ENCODE measurements at places on chromosomes 5 and 9.

DNA sequence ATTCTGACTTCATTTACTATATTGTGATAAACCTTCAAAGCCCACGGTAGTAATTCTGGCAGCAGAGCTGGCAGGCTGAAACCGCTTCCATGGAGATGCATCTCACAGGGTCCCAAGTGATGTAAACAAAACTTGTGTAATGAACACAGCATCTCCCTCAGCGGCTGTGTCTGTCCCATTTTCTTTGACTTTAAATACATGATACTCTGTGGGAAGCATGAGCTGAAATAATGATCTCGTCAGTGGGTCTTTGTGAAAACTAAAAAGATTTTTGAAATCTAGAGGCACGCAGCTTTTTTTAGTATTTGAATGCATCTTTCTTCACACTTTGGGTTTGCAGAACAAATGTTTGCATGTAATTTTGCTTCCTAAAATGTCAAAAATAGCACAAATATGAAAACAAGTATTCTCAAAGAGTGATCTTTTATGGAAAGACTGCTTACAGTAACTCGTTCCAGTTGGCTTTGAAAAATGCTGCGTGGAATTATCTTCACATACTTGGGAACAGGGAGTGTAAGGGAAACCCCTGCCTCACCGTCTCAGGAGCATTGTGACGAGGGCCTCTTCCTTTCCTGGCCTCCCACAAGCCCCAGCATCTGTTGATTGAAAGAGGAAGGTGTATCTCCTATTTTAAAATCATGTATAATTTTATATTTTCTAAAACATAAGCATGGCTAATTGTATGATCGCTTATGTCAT, 18.1 kb upstream of the LPCAT1 start:
- DNase-seq = peak; percentile 30

- DNase-seq = no peak
Measured at GRCh38 chr9:96270236-96270744, 31.7 kb downstream of the HSD17B3 start.

DNA sequence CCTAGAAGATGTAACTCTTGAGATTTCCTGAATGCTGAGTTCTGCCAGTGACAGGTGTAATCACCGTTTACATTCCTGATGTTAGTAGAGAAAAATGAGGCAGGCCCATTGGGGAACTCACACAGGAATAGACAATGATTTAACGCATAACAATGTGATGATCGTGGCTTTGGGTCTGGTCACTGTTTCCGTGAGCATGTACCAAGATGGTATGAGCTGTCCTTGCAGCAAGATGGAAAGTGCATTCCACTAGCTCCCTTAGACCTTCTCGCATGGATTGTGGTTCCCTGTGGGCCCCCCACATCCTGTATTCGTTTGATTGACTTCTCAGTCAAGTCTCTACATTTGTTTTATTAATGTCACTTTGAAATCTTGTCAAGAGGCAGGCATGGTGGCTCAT, 124.0 kb upstream of the DAP start:
- no peak for DNase-seq

DNA sequence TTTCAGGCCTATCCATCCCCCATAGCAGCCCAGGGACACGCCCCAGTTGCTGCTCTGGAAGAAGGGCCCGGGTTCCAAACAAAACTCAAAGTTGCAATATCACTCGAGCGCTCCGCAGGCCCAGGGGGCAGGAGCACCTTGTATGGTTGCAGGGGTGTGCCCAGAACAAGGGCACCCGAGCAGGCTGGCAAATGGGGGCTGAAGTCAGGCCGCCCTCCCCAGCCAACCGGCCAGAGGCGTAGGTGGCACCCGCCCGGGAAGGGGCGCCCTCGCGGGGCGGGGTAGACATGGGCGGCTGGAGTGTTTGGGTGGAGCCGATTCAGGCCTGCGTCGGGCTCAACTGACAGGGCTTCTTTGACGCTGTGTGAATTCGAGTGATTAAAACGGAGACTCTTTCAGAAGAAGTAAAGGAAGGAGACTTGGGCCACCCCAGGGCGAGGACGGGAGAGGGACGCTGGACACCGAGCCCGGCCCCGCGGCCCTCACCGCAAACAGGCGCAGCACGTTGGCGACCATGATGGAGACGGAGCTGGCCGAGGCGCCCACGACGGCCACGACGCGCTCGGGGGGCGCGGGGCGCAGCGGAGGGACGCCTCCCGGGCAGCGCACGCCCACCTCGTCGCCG, 1.1 kb downstream of the GRM6 start:
- DNase-seq = no peak

DNA sequence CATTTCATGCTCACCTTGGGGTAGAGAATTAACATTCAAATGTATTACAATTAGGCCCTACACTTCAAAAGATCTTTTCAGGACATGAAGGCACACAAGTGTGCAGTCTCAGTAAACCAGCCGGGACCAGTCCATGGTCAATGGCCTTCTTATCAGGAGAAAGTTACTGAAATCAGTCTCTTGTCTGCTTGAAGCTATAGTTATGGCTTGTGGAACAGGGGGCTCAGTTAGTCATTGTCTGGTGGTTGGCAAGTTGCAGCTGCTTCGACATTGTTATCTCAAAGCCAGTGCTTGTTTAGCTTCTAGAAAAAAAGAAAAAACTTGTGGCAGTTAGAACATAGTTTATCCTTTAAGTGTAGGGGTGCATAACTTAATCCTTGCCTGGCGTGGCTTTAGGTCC, 213.1 kb upstream of the ACO1 start:
- DNase-seq = no peak

- no peak for DNase-seq
Measured at GRCh38 chr5:54736003-54736797, 218.6 kb downstream of the SNX18 start.

DNA sequence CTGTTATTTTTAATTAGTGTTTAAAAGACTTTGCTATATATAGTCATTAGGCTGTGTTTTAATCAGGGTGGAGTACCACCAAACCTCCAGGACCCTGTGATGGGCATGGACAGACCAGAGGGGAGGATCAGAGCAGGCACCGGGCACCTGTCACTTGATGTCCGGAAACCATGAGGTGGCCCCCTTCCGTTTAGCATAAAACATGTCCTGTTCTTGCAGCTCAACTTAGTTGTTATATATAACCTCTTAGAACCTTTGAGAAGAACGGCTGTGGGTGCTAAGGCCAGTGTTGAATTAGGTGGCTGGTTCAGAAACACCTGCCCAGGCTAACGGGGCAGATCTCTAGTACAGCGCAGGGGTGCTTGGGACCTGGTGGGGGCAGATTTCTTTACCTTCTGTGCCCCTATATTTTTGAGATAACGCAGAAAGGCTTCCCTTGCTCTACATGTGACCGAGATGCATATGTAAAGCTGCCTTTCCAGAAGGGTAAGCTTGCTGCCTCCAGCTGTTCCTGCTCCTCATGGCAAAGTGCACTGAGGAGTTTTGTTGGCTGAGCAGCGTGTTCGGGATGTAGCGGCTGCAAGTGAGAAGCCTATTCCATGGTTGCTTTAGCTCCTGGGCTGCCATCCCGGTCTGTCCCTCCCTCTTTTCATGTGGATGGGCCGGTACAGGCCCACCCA, 255.5 kb downstream of the FANCC start:
- DNase-seq = no peak

DNA sequence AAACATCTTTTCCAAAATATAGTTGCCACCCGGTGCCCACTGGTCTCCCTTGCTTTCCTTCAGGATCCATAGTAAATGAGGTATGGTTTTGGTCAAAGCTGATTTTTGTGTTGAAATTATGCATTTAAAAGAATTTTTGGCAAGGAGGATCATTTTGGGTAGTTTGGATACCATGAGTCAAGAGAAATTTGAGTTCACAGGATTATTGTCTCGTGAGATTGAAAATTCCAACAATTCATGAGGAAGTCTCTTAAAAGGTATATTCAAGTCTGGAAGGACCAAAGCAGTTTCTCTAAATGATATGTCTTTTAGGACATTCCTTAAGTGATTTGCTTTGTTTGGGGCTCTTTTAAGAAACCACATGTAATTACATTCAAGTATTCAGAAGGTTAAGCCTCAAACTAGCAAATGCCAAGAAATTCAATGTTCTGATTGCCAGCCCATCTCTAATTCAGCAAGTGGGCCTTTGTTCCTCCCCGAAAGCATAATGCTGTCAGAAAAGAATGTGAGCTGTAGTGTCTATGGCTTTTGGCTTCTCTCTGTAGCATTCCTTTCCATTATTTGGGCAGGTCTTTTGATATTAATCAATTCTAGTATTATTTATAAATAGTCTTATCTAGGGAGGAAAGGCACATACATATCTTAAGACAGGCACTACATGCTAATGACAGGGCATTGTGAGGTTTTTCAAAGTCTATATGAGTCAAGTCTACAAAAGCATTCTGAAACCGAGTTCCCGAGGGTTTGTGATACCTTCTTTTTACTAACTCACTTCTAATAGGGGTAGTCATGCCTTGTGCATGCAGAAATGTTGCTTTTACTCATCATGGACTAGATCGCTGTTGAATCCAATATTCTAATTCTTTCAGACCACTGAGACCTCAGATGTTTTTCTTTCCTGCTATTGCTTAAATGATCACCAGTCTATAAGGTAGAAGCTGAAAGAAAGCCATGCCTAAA, 453.9 kb downstream of the ENC1 start:
- DNase-seq = no peak

DNA sequence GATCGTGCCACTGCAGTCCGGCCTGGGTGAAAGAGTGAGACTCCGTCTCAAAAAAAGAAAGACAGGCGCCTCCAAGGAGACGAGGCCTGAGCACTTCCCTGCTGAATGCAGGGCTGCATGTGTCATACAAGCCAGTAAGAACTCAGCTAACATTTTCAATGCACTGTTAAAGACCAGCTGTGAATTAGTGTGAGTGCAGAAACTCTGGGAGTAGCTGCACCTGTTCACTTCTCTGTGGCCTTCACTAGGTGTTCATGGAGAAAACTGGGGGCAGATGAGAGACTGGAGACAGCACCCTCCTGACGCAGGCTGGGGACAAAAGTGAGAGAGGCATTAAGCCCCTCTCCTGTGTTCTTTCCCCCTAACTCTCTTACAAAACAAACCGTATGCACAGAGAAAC, 41.8 kb downstream of the FBXO10 start:
- DNase-seq = peak; percentile 57

GRCh38 chr5:116058346-116058936, 26.2 kb downstream of the ARL14EPL start:
- DNase-seq = no peak

- DNase-seq = no peak
Measured at GRCh38 chr5:95822043-95822541, 434 bp downstream of the GLRX start.

GRCh38 chr5:17219006-17219422, 1.6 kb downstream of the BASP1 start:
- DNase-seq = no peak

GRCh38 chr9:135246248-135247205, 159.1 kb downstream of the OLFM1 start:
- DNase-seq = no peak

DNA sequence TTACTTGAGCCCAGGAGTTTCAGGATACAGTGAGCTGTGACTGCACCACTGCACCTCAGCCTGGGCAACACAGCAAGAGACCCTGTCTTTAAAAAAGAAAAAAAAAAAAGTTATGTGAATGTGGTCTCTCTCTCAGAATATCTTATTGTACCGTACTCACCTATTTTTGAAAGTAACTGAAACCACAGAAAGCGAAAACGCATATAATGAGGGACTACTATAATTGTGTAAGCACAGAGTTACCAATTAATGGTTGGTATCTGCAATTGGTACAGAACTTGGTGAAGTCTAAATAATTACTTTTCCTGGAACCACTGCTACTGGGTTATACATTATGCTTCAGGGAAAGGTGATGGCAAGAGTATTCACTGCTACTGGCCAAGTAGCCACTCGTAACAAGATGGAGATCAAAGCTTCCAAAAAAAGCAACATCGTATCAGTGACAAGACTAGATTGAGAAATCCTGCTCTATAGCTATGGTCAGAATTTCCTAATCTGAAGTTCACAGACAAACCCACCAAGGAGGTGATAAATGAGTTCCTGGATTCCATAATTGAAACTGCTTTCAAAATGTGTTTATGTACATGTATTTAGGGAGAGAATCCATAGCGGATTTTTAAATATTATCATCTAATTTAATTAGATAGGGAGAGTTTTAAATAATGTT, 82.7 kb downstream of the NR6A1 start:
- DNase-seq = no peak

DNA sequence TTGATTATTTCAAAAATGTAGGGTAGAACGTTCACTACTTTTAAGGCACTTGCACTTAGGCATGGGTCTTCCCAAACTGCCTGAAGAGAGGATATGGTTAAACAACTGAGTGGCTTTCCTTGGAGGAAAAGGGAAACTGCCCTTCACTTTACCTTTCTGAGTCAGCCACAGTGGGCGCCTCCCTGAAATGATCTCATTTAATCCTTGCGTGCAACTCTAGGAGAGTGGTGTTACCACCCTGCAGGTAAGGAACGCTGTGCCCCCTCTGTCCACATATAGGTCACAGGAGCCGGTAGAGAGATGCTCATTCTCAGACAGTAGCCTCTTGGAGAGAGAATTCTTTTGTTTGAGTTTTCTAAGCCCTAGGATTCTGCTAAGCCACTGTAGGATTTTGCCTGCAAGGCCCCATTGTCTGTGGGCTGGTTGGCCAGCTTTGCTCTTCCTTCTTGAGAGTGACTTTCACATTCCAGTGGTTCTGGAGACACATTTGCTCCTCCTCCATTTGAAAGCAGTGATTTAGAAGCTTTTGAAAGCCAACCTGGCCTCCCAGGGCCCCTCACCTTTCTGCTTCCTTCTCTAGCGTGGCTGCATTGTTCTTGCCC, 110.3 kb upstream of the CTSL start:
- DNase-seq = no peak

DNA sequence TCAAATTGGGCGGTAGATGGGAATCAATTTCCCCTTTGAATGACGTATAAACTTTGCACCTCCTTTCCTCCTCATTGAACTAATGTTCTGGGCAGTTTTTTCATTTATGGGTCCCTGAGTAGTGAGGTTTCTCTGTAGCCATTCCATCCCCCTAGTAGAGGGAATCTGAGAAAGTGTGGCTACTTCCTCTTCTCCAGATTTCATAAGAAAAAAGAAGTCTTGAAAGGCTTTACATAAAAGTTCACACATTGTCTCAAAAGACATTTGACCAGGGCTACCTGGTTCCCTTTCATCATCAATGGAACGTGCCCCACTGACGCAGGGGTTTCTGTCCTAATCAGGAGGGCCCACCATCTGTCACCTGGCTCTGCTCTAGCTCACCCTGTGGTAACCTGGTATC, 57.3 kb downstream of the CTSL start:
- no peak for DNase-seq

DNA sequence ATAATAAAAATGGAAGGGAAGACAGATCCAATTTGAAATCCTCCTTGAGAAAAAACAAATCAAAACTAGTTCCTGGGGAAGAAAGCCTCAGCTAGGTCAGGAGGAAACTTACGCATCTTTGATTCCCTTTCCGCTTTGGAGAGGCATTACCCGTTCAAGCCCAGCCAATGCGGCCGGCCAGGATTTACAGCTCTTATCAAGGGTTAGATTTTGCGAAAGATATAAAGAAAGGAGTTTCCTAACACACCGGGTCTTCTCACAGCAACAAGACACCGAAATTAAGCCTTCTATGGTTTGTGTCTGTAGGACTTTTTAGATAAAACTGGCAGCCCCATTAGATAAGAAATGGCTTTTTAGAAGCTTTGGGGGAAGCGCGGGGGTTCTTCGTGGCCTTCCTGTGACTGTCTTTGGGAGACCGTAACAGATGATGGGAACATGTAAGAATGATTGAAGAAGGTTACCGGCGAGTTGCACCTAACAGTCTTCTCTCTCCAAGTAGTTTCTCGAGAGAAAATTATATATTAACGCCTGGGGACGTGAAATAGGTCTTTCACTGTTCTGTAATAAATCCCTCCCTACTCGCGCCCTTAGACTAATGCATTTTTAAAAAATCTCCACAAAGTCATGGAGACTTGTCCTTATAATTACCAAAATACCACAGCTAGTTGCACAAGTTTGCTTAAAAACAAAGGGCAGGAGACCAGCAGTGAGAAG, 1.3 kb upstream of the ISL1 start:
- no peak for DNase-seq

Data from mesenteric fat pad (tissue), 1 donor.